ENCODE measurements at places on chromosomes 5 and 9. TPM values are rescaled to one million over a fixed set of nuclear protein-coding genes. Genes with fewer than 3 reads are reported as not detected.
A peak's percentile ranks its signal among the peaks of the same experiment; 100 is the strongest.

DNA sequence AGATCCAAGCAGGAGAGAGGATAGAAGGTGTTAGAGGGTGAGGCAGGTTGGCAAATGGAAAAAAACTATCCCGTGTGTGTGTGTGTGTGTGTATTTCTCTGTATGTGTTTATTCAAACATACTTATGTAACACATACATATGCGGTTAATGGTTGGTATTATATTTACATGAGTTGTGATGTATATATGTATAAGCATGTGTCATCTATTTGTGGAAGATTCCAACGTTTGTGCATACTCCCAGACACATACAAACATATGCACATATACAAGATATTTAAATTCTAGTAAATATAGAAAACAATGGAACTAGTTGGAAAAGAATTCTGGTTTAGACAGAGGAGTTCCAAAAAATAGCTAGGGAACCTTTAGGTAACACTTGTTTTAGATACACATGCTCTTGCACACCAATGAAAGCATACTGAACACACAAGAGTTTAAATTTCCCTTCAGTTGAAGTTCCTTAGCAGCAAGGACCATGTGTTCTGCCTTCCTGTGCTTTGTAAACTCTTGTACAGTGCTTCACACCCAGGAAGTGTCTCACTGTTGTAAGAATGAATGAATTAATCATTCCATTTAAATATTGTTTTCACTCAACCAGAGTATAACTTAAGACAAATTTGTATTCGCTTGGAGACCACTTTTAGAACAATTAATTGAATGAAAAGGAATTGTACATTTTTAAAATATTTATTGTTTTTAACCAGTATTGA is 257.8 kb downstream of the FER start:
- no peaks in the 10 kb centered on the region for H3K36me3 ChIP-seq
- H3K27me3 ChIP-seq, result no peaks in the 10 kb centered on the region
- no peak for DNase-seq
- H3K27ac ChIP-seq, result no peak overlapping the region
- H3K4me1 ChIP-seq, result no peaks in the 10 kb centered on the region
- no peak overlapping the region for H3K4me3 ChIP-seq

DNA sequence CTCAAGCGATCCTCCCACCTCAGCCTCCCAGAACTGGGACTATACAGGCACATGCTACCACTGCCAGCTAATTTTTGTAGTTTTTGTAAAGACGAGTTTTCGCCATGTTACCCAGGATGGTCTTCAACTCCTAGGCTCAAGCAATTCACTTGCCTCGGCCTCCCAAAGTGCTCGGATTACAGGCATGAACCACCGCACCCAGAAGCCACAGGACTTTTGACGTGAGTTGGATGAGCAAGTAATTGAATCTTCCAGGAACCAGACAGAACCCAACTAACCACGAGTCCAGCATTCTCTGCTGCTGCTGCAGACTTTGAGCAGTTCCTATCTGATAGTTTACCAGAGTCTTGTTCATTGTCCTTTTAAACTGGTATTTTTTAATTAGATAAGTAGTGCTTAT is 9.6 kb upstream of the ATP6V0E1 start:
- DNase-seq, result no peak
- no peak overlapping the region for H3K4me3 ChIP-seq
- H3K27ac ChIP-seq, result no peak overlapping the region
- no peaks in the 10 kb centered on the region for H3K27me3 ChIP-seq
- peaks cover 23% of the 10 kb centered on the region for H3K4me1 ChIP-seq

DNA sequence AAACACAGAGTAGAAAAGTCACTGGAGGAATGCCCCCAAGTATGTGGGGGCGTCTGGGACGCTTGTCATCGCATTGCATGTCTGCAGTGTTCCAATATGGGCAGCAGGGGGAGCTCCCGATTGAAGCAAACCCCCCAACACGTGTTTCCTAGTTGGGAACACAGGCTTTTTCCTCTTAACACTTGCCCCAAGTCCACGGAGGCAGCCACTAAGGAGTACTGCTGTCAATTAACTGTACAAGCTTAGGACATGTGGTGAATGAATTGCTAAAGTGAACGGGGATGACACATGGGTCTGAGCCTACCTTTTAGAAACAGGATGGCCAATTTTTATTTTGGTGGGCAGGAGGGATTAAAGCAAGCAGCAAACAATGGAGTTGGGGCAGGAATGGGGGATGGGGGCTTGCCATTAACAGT is 2.2 kb downstream of the GABRB2 start:
- no peak overlapping the region for H3K27ac ChIP-seq

GRCh38 chr5:16886793-16887345 is 49.2 kb downstream of the MYO10 start:
- peaks cover 16% of the 10 kb centered on the region for H3K27me3 ChIP-seq
- H3K36me3 ChIP-seq, result no peaks in the 10 kb centered on the region
- peaks cover under 1% of the 10 kb centered on the region for H3K4me1 ChIP-seq
- no peak overlapping the region for H3K27ac ChIP-seq
- H3K4me3 ChIP-seq, result no peak overlapping the region

- H3K27me3 ChIP-seq, result peaks cover 16% of the 10 kb centered on the region
- H3K4me3 ChIP-seq, result no peak overlapping the region
These were observed 4.4 kb upstream of the QSOX2 start for GRCh38 chr9:136249877-136250559.

- H3K36me3 ChIP-seq, result no peaks in the 10 kb centered on the region
- peak; percentile 41 for DNase-seq
- no peaks in the 10 kb centered on the region for H3K27me3 ChIP-seq
- no peak overlapping the region for H3K27ac ChIP-seq
- H3K4me1 ChIP-seq, result peaks cover 20% of the 10 kb centered on the region
These were observed 75.4 kb upstream of the ANKH start for GRCh38 chr5:14946815-14947620.

- H3K4me3 ChIP-seq, result no peak within 1 kb of the TSS
- H3K27ac ChIP-seq, result no peak within 1 kb of the TSS
- H3K4me1 ChIP-seq, result no peaks in the 10 kb centered on the region
- no peaks in the 10 kb centered on the region for H3K27me3 ChIP-seq
- H3K36me3 ChIP-seq, result no peaks in the 10 kb centered on the region
These were observed at the start of gene IL33 for GRCh38 chr9:6215562-6215961. TSS of gene IL33 (plus strand) at chr9:6215807. CDS start at chr9:6241695, 25,888 bp downstream.

DNA sequence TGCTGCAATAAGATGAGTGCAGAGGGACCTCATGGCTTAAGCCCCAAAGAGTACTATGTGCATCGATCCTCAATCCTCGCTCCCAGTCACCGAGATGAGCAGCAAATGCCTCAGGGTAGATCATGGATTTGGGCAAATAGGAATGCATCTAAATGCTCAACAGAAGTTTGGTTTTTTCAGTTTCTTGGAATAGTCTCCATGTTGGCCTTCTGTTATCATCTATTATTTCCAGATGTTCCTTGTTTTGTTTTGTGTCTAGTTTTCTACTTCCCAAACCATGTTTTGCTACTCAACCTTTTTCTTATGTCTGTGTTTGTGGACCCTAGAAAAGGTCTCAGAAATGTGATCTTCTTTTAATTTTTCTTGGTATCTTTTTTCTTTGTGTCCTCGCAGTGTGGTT is 43.5 kb upstream of the RASGRF2 start:
- H3K4me3 ChIP-seq, result no peak overlapping the region
- DNase-seq, result no peak
- H3K36me3 ChIP-seq, result no peaks in the 10 kb centered on the region
- H3K4me1 ChIP-seq, result no peaks in the 10 kb centered on the region

DNA sequence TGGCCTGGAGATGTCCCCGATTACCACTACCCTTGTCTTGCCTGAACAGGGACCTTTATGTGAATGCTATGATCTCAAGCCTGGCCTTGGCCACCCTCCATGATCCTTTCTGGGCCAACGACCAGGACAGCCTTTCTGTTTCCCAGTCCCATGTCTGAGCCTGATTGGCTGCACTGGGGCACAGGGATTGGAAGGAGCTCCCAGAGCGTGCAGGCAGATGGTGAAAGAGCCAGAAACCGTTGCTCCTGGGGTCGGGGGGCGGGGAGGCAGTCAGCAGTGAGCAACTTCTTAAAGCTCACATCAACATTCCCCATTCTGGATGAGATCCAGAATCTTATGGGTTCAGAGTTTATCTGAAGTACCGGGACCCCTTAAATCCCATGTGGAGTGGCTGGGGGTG is 84.4 kb downstream of the INSYN2B start:
- no peaks in the 10 kb centered on the region for H3K27me3 ChIP-seq
- H3K4me3 ChIP-seq, result no peak overlapping the region
- DNase-seq, result no peak
- no peak overlapping the region for H3K27ac ChIP-seq

DNA sequence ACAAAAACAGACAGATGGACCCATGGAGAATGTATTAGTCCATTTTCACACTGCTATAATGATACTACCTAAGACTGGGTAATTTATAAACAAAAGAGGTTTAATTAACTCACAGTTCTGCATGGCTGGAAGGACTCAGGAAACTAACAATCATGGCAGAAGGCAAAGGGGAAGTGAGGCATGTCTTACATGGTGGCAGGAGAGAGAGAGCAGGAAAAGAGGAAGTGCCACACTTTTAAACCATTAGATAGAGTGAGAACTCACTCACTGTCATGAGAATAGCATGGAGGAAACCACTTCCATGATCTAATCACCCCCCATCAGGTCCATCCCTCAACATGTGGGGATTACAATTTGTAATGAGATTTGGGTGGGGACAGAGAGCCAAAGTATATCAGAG is 808.9 kb downstream of the CDH12 start:
- H3K27me3 ChIP-seq, result no peaks in the 10 kb centered on the region
- H3K36me3 ChIP-seq, result no peaks in the 10 kb centered on the region
- no peak overlapping the region for H3K4me3 ChIP-seq
- DNase-seq, result no peak

DNA sequence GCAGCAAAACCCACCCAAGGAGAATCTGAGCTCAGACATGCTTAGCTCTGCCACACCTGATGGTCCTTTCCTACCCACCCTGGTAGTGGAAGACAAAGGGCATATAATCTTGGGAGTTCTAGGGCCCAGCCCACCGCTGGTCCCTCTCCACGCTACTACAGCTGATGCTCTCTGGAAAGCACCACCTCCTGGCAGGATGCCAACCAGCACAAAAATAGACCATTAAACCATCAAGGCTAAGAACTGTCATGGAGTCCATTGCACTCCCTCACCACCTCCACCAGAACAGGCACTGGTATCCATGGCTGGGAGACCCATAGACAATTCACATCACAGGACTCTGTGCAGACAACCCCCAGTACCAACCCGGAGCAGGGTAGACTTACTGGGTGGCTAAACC is 111.0 kb upstream of the IL7R start:
- H3K36me3 ChIP-seq, result no peaks in the 10 kb centered on the region
- H3K27ac ChIP-seq, result no peak overlapping the region
- DNase-seq, result no peak
- no peak overlapping the region for H3K4me3 ChIP-seq
- H3K4me1 ChIP-seq, result peaks cover 10% of the 10 kb centered on the region

DNA sequence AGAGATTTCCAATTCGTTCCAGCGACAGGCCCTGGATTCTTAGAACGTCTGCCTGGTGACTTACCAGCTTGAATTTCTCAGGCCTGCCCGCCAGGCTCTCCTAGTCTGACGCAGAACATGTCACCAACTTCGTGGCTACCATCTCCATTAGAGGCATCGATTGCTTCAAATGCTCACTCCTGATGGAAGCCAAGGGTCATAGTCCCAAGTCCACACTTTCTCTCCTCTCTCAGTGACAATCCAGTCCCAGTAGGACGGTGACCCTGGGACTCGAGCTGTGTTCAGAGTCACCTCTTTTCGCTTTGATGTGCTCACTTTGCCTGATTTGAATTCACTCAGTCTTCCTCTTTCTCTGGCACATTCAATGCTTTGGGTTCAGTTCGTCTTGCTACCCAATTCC is 94.8 kb downstream of the GADD45G start:
- H3K27ac ChIP-seq, result no peak overlapping the region
- peaks cover 11% of the 10 kb centered on the region for H3K4me1 ChIP-seq
- H3K27me3 ChIP-seq, result peaks cover 4% of the 10 kb centered on the region
- no peaks in the 10 kb centered on the region for H3K36me3 ChIP-seq
- H3K4me3 ChIP-seq, result no peak overlapping the region
- DNase-seq, result peak; percentile 3

DNA sequence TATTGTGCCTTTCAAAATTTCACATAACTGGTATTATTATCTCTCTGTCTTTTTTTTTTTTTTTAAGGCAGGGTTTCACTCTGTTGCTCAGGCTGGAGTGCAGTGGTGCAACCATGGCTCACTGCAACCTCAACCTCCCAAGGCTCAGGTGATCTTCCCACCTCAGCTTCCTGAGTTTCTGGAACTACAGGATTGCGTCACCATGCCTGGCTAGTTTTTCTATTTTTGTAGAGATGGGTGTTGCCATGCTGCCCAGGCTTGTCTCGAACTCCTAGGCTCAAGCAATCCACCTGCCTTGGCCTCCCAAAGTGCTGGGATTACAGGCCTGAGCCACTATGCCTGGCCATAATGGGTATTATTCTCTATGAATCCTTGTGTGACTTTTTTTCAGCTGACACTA is 402.3 kb upstream of the SMARCA2 start:
- no peak overlapping the region for H3K27ac ChIP-seq
- H3K27me3 ChIP-seq, result no peaks in the 10 kb centered on the region
- no peaks in the 10 kb centered on the region for H3K36me3 ChIP-seq
- no peak for DNase-seq

DNA sequence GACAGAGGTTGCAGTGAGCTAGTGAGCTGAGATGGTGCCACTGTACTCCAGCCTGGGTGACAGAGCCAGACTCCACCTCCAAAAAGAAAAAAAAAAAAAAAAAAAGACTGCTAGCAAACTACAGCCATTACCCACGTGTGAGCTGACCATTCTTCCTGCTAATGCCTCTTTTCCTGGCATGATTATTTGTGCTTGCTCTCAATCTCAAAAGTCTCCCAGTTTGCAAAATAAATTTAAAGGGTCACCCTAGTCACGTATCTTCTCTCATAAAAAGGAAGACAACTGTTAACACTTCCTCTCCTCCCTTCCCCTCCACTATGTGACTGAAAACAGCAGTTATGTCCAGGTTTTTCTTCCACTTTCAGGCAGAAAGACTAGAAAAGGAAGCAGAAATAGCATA is 37.2 kb downstream of the TRIM36 start:
- no peaks in the 10 kb centered on the region for H3K36me3 ChIP-seq
- H3K27me3 ChIP-seq, result no peaks in the 10 kb centered on the region
- no peak overlapping the region for H3K4me3 ChIP-seq
- DNase-seq, result no peak

DNA sequence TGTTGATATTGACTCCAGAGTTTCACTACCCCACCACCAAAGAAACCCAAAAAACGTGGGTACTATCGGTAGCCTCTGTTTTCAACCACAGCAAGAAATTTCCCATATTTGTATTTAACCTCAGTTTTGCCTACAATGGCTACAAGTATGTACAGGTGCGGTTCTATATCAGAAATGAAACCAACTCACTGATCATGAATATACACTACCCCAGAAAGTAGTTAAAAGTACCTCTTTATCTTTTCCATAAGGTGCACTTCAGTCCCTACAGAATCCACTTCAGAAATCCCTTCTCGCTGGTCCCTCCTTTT is 140.6 kb upstream of the SLC12A2 start:
- no peak overlapping the region for H3K4me3 ChIP-seq
- no peaks in the 10 kb centered on the region for H3K36me3 ChIP-seq
- peaks cover 14% of the 10 kb centered on the region for H3K4me1 ChIP-seq
- H3K27me3 ChIP-seq, result no peaks in the 10 kb centered on the region

The CDC25C gene
- 27.6 TPM for total RNA-seq

The SMIM33 gene
- not detected for total RNA-seq

The EDIL3 gene
- total RNA-seq, result not detected

The FANCG gene
- 43.3 TPM for total RNA-seq

The SLC6A7 gene
- total RNA-seq, result not detected
